Aorta (tissue), 5 donors: ENCODE measurements at places on chromosomes 11 and 22. TPM values are rescaled to one million over a fixed set of nuclear protein-coding genes. Genes with fewer than 3 reads are reported as not detected.
A peak's percentile ranks its signal among the peaks of the same experiment; 100 is the strongest.

SYT7 gene
- polyA plus RNA-seq = 0.88 TPM

GRCh38 chr11:41289408-41289807, 170.0 kb downstream of the LRRC4C start:
- no peak for DNase-seq

- no peak for DNase-seq
Measured at GRCh38 chr11:34160049-34160721, 54.8 kb downstream of the NAT10 start.

- DNase-seq = no peak
Measured at GRCh38 chr22:28440592-28441390, 238.8 kb downstream of the TTC28 start.

DNA sequence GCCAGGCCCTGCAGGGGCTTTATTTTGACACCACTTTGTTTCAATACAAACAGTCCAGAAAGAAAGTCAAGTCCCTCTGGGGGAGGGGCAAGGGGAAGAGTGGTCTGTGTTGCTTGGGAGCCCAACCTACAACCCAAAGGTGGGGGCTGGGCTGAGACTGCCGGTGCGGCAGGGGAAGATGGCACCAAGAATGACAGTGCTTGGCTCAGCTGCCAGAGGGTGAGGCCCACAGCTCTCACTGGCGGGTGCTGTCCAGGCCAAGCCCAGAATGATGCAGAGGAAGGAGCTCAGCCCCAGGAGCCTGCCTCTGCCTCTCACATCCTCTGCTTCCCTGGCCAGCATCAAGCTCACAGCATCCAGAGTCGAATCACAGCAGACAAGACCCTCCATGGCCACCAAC, 12.4 kb downstream of the ARFGAP2 start:
- DNase-seq = no peak

MS4A6E gene
- polyA plus RNA-seq = not detected

HSCB gene
- 17.9 TPM for polyA plus RNA-seq

DNA sequence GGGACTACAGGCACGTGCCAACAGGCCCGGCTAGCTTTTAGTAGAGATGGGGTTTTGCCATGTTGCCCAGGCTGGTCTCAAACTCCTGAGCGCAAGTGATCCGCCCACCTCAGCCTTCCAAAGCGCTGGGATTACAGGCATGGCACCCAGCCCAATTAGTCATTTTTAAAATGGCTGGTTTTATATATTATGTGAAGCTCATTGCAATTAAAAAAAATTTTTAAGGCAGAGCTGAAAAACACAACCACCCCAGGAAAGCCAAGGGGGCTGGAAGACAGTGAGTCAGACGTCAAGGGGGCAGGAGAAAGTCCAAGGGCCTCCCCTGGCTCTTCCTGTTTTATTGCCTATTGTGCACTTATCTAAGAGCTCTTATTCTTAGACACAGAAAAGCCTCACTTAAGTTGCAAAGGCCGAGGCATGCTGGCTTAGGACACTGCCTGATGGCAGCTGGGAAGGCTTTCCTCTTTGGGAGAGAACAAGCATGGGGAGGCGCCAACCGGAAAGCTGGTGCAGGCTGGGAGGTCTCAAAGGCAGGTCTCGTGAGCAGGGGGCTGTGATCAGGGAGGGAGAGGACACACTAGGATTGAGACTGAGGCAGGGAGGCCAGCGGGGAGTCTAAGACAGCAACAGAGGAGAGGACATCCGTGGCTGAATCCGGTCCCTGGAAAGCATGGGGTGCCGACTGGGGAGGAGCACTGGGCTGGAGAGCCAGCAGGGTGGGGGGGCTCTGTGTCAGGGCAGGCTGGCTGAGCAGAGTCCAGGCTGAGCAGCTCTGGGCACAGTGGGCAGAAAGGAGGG, 11.1 kb upstream of the OSM start:
- peak; percentile 69 for DNase-seq

DNA sequence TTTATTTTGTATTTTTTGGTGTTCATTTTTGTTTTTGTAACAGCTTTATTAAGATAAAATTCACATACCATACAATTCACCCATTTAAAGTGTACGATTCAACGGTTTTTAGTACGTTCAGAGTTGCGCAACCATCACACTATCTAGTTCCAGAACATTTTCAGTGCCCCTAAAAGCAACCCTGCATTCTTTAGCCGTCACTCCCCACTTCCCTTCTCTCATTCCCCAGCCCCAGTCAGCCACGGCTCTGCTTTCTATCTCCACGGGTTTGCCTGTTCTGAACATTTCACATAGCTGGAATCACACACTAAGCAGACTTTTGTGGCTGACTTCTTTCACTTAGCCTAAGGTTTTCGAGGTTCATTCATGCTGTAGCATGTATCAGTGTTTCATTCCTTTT, 9.6 kb upstream of the KCNQ1OT1 start:
- DNase-seq = no peak

JAML gene
- polyA plus RNA-seq = 4.0 TPM

DNA sequence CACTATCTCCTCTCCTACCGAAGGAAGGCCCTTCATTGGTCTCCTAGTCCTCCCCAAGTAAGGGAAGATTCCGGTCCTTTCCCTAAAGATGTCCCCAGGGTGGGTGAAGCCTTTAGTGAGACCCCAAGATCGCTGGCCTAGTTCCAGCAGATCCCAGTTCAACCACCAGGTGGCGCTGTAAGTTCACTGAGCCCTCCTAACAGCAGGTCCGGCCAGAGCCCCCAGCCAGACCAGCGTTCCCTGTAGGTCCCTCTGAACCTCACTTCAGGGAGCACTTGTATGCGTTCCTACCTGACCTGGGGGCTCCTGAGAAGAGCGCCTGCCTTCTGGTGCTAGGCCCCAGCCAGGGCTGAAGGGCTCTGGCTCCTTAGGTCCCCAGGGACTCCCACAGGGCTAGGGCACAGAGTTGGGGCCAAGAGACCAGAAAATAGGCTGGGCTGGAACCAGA, 38.1 kb downstream of the LMO1 start:
- DNase-seq = peak; percentile 89

PNPLA3 gene
- polyA plus RNA-seq = not detected

EHF gene
- 0.36 TPM for polyA plus RNA-seq

- DNase-seq = no peak
Measured at GRCh38 chr11:61516675-61517572, 8.4 kb downstream of the LRRC10B start.

DNA sequence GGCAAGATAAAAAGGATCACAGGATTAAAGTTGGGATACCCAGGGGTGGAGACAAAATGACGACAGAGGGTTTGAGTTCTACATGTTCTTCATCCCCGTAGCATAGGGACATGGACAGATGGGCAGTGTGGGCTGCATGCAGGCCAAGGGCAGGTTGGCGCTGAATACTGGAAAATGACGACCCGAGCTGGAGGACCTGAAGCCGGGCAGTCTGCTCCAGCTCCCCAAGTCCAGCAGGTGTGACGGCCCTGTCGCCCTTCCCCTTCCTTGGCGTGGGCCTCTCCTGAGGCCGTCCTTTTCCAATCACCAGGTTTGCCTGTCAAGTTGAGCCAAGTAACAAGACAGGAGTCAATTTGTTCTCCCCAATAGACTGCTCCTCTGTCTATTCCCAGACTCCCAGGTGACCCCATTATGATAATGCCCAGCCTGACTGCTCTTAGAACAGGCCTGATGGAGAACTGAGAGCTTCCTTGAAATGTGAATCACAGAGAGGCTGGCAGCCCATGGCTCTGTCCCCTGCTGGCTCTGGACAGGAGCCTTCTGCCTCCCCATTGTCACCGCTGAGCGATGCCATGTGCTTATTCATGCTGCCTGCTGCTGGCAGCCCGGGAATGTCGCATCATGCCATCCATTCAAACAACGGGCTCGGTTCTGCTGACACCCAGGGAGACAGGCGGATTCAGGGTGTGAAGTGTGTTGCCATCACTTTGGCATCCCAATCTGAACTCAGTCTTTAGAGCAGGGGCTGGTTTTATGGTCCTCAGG, 392.1 kb downstream of the NTM start:
- DNase-seq = no peak

DNA sequence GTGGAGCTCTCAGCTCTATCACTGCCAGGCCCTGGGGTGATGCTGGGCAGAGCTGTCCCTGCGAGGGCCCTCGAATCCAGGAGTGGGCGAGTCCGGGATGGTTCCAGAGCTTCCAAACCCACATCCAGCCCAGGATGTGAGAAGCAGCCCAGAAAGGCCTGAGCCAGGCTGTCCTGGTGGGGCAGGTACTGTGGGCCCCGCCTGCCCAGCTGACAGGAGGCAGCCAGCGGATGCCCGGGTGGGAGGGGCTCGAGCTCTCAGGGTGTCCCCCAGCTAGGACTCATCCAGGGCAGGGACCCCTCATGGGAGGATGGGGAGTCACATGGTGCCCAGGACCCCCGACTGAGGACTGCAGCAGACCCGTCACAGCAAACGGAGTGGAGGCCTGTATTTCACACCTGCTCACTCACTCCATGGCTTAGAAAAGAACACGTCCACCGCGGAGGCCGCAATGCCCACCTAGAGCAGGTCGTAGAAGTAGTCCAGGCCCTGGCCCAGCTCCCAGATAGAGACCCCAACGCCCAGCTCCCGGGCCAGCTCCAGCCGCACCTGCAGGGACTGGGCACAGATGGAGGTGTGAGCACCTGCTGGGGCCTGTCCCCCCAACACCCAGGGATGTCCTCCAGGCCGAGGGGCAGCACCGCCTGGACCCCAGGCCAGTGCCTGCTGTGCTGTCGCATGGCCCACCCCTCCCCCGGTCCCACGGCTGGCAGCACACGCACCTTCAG, 26.9 kb downstream of the TSPAN4 start:
- no peak for DNase-seq
